Activated CD8-positive, alpha-beta T cell treated with anti-CD3 and anti-CD28 coated beads, Interleukin-2, amount 10 ng/mL, durations not matched to agents 7 days and 5 days (primary cell): ENCODE measurements at places on chromosomes 1 and 21.

DNA sequence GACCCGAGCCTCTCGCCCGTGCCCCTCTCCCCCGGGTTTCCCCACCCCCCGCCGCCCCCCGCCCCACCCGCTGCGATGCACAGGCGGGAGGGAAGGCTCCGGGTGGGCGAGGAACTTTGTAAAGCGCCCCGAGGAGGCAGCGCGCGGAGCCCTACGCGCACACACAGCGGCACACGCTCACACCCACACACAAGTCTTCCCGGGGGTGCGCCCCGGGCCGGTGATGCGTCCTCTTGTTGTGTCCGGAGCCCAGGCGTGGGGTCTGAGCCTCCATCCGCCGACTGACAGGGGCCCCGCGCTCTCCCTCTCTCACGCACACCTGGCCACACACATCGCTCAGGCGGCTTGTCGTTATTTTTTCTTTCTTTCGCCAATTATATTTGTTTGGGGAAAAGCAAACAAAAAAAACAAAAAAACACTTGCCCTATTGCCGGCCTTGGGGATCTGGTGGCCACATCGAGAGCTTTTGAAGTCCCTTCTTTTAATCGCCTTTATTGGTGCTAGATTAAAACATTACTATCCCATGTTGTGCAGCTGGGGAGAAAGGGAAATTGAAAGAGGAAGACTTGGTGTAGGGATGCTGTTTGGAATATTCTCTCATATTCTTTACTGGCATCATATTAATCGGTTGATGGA lies 770 bp downstream of the NTNG1 start:
- no peak for DNase-seq
- H3K27ac ChIP-seq = no peak overlapping the region
- peak overlapping the region; percentile 72 for H3K4me3 ChIP-seq

DNA sequence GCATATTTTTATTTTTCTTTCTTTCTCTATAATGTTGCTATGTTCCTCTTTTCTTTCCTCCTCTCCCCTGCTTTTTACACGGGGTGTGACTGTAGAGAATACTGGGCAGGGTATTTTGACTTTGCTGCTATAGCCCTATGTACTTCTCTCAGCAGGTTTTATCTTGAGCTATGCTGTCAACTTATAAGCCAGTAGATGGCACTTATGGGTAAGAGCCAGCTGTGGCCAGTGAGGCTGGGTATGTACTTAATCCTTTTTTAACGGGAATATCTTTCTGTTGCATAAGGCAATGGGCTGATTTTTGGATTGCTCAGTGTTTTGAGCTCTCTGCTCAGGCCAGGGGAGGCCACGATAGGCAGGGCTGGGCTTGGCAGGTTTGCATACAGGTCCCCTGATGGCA lies 99.0 kb downstream of the KCNK2 start:
- no peak overlapping the region for H3K4me3 ChIP-seq
- no peaks in the 10 kb centered on the region for H3K36me3 ChIP-seq
- no peaks in the 10 kb centered on the region for H3K27me3 ChIP-seq
- no peak for DNase-seq

DNA sequence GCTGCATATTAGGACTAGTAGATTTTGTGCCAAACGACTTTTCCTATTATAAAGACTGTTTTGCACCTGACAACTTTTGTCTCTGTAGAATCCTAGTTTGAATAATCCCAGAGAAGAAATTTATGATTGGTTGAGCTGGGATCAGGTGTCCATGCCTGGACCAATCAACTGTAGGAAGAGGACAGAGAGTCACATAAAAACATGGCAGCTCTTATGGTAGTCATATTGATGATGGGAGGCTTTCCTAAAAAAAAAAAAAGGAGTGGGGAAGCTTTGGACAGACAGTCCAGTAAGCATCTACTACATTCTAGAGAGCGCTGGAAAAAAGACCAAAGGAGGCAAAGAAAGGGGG lies 30.7 kb upstream of the IGSF3 start:
- H3K27ac ChIP-seq = no peak overlapping the region
- no peaks in the 10 kb centered on the region for H3K27me3 ChIP-seq
- DNase-seq = no peak
- no peak overlapping the region for H3K4me3 ChIP-seq
- H3K4me1 ChIP-seq = no peaks in the 10 kb centered on the region
- H3K36me3 ChIP-seq = no peaks in the 10 kb centered on the region

GRCh38 chr1:170150016-170150415 lies 4.3 kb downstream of the NTMT2 start:
- no peaks in the 10 kb centered on the region for H3K27me3 ChIP-seq
- DNase-seq = no peak
- H3K36me3 ChIP-seq = no peaks in the 10 kb centered on the region
- H3K27ac ChIP-seq = no peak overlapping the region
- H3K4me1 ChIP-seq = no peaks in the 10 kb centered on the region
- H3K4me3 ChIP-seq = no peak overlapping the region
